Cerebellar nuclear complex (tissue), 1 donor: ENCODE measurements at places on chromosomes 6 and 20.

- no peak for DNase-seq
Observed at GRCh38 chr6:8819446-8819845, 384.1 kb upstream of the SLC35B3 start.

GRCh38 chr20:2276015-2276414 lies 19.8 kb upstream of the TGM3 start:
- DNase-seq: no peak

DNA sequence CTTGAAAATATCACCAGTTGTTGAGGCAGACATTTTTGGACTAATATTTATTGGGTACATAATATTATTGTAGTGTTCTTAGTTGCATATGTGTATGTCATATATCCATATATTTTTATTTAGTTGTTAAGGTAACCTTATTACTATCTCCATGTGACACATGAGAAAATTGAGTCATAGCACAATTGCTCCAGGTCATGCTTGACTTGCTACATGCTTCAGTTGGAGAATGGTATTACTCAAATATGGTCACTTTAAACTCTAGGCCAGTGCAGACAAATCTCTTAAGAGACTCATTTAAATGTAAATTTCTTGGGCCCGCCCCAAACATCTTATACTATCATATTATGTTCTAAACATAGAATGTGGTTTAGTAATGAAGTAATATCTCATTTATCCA lies 246.1 kb downstream of the RIMS1 start:
- DNase-seq: no peak

- no peak for DNase-seq
Observed at GRCh38 chr6:117491916-117492315, 9.4 kb downstream of the DCBLD1 start.

GRCh38 chr6:12679341-12679740 lies 37.2 kb upstream of the PHACTR1 start:
- no peak for DNase-seq
